ENCODE measurements at places on chromosomes 12 and 14.

DNA sequence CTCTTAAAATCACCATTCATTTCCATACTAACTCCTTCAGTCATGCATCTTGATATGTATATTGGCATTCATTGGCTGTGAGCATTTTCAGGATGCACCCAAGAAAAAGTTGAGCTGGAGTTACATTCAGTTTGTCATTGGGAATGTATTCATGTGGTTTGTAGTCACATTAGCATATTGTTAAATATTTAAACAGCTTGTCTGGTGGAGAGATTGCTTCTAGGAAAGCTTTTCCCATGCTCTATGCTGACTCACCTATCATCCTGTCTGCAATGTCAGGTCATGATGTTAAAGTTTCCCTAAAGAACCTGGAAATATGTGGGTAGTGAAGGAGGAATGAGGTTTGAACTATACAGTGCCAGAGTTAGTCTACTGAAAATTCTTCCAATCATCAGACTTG, 583.6 kb downstream of the GALC start:
- no peak for DNase-seq

DNA sequence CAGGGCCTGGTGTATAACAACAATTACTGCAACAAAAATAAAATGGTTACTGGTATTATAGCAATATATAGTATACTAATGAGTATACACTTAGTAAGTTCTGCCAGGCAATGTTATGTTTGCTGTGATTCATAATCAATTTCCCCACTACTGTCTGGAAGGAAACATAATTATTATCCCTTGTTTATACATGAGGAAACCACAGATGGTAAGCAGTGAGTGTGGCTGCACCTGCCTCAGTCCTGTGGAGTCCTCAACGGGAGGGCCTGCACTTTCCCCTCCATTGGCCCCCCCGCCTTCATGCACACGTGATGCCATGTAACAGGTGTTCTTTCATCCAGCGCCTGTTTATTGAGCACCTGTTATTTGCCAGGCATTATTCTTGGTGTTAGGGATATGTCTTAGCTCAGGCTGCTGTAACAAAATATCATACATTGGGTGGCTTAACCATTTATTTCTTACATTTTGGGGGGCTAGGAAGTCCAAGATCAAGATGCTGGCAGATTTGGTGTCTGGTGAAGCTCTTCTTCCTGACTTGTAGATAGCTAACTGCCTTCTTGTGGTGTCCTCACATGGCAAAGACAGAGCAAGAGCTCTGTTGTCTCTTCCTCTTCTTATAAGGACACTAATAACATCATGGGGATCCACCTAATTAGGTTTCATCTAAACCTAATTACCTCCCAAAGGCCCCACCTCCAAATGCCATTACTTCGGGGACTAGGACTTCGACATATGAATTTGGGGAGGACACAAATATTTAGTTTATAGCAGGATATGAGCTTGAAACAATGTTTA, 59.5 kb upstream of the CHGA start:
- no peak for DNase-seq

DNA sequence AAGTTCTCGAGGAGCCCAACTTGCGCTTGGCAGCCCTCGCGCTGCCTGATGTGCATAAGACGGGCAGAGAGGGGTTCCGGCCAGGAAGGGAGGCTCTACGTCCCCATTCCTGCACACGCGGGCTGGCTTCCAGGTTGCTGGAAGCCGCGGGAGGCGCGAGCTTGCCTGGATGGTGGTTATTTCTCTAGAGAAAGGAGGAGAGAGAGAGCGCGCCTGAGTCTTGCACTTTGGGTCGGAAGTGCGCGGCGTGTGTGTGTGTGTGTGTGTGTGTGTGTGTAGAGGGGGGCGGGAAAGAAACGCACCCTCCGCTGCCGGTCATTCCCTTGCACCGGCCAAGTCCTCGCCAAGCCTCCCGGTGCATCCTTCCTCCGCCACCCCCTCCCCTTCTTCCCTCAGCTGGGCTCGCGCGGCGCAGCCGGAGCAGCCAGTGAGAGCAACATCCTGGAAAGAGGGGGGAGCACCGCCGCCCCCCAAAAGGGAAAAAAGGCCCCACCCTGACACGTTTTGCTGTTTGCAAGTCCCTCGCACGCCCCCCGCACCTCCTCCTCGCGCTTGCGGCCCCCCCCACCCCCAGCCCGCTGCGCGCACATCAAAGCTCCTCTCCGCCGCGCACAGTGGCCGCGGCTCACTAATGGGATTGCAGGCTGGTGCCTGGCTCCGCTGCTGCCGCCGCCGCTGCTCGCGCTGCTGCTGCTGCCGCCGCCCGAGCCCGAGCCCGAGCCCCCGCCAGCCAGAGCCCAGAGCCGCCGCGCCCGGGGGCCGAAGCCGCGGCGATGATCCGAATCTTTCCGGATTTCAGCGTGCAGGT, 4.4 kb upstream of the NPAS3 start:
- DNase-seq = no peak

- no peak for DNase-seq
Measured at GRCh38 chr12:78880078-78880477, 15.5 kb downstream of the SYT1 start.

DNA sequence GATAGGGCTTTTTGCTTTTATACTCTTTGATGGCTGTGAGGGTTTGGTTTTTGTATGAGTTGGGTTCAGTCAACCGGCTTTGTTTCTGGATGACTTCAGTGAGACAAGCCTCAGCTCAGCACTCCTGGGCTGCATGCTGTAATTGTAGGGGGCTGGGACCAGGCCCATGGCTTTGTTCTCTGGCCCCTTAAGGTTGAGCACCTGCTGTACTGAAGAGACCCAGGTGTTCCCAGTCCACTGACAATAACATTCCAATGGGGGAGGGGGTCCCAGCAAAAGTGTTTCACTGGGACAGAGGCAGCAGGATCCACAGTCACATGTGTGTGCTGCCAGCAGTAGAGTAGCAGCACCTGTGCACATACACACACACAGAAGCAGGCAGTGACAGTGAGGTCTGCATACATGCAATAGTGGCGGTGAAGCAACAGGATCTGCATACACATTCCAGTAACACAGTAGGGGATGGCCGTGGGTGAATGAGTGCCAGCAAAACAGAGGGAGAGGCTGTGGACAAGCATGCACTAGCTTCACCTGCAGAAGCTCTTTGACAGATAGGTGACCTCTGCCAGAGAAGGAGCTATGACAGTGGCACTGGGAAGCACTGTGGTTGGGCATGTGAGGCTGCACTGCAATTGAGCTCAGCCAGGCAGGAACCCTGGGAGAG, 240.4 kb downstream of the ASCL1 start:
- DNase-seq = no peak

- no peak for DNase-seq
Measured at GRCh38 chr12:5244513-5244972, 187.4 kb upstream of the NTF3 start.

- DNase-seq = no peak
Measured at GRCh38 chr12:94545935-94546771, 86.5 kb upstream of the CEP83 start.

Data from stimulated activated CD4-positive, alpha-beta T cell treated with anti-CD3 and anti-CD28 coated beads, TNF-alpha, amount 100 ng/mL, for 1 hour (primary cell).